ENCODE measurements at places on chromosomes 6 and 20.

DNA sequence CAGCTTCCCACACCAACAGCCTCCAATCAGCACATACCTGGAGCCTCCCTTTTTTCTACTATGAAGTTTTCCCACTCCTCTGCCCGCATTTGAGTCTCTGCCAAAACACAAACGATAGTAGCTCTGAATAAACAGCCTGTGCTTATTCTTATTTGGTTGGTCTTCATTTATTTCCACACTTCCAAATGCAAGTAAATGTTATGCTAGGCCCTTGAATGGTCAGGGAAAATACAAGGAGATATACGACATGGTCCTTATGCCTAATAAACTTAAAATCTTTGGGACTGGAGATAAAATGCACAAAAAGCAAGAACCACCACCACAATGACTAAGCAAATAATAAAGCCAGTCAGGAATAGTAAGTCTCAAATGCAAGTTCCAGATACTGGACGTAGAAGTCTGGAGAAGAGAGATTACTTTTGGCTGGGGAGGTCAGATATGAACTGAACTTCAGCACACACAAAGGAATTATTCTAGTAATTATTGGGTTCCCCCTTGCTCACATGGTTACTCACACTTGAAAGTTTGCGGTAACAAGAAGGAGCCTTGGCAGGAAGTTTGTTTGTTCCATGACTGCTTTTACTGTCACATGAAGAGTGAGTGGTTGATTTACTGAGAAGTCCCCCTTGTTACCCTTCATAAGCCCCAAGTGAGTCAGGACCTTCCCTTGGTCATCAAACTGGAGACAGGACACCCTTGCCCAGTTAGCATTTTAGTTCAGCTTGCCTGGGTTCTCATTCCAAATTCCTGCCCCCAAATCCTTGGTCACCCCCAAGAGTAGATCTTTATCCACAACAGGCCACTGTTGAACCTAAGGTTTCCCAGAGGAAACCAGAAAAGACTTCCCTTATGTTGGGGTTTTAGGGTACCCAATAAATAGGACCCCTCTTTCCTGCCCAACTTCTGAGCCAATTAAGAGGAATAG is 511.2 kb upstream of the JARID2 start:
- DNase-seq: peak; percentile 71

GRCh38 chr6:134282816-134283215 is 35.1 kb downstream of the SGK1 start:
- DNase-seq: no peak

- DNase-seq: no peak
These were observed 148.4 kb downstream of the SYCP2 start for GRCh38 chr20:59784791-59785668.

DNA sequence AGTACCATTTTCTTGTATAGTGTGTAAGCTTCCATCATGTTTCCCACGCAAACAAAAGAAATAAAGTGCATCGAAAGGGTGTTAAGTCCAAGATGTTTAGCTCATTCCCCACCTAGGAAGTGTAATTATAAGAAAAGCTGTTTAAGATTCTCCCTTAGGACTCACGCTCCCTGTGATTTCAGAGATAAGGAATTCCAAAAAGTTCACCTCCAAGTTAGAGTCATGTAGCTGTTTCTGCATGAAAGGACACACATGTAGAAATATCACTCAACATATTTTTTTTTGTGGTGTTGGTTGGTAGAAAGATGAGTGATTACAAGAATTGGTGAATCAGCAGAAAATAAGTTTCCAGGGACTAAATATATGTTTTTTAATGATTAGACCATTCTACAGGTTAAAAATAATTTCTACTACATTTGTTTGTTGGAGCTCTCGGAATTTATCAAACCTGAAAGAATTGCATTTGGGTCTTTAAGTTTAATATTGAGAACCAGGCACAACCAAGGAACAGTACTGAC is 10.4 kb downstream of the OPN5 start:
- DNase-seq: no peak

GRCh38 chr6:95293257-95293656 is 284.1 kb upstream of the MANEA start:
- DNase-seq: no peak

GRCh38 chr20:51481341-51481914 is 61.1 kb downstream of the NFATC2 start:
- no peak for DNase-seq

DNA sequence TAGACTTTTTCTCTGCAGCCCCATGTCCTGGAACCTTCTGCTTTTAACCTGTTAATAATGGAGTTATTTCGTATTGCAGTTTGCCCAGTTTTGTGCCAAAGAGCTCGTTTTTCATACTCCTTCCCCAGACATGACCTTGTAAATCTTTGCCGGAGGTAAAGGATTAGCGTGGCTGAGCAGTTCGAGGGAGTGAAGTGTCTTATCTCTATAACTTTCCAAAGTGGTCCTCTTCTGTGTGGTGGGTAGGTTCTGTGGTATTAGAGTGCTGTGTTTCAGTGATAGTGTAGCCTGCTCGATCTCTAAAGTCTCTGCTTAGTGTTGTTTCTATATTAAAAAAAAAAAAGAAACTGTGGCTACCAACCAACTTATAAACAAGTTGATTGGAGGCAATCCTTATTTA is 67.5 kb downstream of the FARS2 start:
- no peak for DNase-seq

DNA sequence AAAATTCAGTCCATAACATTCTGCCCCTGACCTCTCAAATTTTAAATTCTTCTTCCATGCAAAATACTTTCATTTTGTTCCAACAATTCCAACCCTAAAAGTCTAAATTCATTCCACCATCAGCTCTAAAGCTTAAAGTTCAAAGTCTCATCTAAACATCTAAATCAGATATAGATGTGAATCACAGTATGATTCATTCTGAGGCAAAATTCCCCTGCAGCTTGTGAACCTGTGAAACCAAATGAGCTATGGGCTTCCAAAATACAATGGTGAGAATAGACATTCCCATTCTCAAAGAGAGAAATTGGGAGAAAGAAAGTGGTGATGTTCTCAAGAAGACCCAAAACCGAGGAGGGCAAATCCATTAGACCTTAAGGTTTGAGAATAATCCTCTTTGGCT is 309.8 kb downstream of the HIVEP2 start:
- peak; percentile 39 for DNase-seq

DNA sequence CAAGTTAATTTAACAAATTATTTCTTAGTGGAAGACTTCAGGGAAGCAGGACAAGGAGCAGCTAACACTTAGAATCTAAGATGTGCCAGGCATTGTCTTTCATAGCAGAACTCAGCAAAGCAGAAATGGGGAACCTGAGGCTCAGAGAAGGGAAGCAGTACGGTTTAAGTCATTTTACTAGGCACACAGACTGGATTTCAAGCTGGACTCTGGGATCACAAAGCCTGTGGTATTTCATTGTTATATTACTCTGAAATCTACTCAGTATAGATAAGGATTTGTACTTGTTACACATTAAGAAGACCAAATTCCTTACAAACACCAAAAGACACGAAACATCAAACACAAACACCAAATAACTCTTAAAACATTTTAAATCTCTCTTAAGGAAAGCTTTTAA is 199.6 kb downstream of the ISM1 start:
- DNase-seq: no peak

DNA sequence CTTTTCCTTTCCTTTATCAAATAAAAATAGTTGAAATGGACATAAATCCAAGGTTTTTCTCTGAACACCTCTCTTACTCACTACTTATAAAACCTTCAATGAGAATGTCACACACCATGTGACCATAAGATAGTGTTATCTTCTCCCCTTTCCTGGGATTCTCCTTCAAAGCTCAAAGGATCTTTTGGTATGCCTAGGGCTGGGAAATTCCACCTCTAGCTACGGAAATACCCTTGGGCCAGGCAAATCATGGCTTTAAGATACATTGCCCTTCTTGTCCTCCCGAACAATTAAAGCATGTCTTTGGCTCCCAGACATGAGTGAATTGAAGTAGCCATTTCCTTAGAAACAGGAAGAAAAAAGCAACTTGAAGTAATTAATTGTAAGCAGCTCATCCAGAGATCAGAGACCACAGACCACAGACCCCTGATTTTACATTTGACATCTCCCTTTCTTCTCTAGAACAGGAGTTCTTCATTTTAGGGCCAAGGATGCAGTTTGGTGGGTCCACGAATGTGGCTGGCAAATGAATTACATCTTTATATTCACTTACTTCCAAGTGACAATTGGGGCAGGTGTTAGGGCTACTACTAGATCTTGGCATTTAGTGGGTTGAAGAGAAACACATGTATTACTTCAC is 4.1 kb downstream of the PLCB4 start:
- DNase-seq: no peak

- no peak for DNase-seq
These were observed 84.9 kb downstream of the SOBP start for GRCh38 chr6:107574856-107575255.

GRCh38 chr6:20559924-20560551 is 25.8 kb downstream of the CDKAL1 start:
- no peak for DNase-seq

DNA sequence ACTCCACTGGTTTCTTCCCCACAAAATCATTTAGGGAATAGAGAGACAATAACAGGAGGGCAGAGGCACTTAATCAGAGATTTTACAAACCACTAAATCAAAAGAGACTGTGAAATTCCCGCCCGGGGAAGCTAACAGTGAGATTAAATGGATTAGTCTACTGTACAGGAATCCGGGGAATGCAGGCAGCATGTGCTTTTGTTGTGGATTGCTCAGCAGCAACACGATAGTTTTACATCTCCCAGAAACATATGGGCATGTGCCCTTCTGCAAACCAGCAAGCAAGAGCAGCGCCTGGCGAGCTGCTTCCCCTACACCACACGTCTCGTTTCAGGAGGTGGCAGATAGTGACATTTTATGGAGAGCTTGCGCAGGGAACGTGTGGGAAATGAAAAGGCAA is 382.3 kb downstream of the CD83 start:
- peak; percentile 95 for DNase-seq

- no peak for DNase-seq
These were observed 650 bp upstream of the TTK start for GRCh38 chr6:80003826-80004172.

DNA sequence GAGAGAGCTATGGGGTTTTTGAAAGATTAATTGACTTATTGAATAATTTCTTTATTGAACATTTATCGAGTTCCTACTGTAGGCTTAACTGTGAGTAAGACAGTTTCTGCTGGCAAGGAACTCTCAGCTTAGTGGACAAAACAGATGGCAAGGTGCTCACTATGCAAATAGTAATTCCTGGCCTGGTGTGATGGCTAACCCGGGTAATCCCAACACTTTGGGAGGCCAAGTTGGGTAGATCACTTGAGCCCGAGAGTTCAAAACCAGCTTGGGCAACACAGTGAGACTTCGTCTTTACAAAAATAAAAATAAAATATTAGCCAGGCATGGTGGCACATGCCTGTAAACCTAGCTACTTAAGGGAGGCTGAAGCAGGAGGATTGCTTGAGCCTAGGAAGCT is 13.5 kb upstream of the TGM2 start:
- no peak for DNase-seq

DNA sequence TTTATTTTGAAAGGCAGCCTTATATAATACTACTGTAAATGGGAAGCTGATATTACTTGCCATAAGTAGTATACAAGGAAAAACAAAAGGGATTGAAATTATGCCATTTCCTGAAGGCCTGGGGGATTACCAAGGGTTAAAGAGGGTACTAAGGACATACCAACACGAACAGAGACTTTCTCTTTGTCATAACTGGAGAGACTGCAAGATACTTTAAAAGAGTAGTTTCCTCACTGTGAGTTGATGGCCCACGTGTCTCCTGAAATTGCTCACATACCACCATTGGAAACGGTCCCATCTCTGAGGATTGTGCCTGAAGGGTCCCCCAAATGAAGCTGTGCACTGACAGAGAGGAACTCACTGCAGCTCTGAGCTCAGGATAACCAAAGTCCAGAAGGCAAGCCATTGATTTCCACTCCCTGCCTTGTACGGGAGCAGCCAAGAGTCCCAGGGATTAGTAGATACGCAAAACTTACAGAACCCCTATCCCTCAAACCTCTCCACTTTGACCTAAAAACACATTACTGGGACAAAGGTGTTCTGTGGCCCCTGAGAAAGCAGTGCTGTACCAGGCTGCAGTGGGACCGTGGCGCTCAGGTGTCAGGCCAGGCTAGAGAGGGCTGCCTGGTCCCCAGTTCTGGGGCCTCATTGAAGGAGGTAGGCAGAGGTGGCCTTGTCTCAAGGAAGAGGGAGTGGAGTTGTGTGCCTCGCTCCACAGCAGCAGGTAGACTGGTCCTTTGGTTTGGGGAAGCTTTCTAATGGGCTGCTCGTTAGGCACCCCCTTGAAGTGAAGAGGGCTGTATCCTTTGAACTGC is 15.2 kb downstream of the PSMG4 start:
- no peak for DNase-seq

DNA sequence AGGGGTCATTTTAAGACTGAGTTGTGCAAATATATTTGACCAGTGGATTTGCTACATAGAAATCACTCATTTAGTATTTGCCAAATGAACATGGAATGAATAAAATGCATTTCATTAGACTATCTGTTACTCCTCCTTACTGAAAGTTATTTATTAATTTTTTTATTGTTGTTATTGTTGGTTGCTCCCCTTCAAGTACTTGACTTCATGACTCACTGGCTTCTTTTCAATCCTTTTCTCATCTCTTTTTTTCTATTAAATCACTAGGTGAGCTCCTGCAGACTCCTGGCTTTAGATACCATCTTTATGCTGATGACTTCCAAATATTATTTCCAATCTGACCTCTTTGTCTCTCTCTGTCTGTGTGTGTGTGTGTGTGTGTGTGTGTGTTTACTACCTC is 192.2 kb upstream of the FAM83B start:
- DNase-seq: no peak

DNA sequence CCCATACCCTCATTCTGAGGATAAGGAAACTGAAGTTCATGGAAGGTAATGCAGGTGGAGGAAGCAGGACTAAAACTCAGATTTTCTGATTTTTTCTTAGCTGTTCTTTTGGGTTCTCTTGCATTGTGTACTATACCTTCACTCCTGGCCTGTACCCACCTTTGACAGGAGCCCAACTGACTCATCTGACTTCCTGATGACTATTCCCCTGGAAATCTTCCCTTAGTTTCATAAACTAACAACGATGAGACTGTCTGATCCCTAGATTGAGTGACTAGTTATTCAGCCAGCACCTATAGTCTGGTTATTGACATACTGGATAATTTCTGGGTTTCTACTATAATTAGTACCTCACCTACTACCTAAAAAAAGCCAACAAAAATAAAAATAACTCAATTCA is 10.1 kb downstream of the CRYBG1 start:
- DNase-seq: no peak

DNA sequence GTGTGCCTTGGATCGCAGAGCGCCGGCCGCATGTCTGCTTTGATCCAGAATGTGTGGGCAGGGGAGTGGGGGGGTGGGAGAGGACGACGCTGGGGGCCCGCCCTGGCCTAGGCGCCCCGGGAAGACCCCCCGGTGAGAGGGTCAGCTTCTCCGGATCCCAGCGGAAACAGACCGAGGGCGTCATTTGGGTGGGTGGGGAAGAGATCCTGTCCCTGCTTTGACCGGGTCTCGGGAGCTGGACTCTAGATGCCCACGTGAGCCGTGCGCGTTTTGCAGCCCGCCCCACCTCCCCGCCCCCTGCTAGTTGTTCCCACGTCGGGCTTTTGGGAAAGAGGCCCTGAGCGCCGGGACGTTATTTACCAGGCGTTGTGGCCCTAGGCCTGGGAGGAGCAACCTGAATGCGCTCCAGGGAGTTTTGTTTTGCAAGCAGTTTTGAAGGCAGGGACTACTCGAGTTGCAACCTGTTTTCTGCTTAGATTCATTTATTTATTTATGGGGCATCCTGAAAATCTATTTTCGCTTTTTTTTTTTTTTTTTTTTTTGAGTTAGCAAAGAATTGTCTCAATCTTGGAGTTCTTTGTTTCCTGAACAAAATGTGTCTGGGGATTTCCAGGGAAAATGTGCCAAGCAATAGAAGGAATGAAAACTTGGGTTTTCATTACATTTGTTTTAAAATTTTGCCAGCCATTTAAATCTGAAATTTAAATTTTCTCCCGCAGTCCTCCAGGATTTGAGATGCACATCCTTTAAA is 1.6 kb downstream of the DSP start:
- DNase-seq: peak; percentile 60
